Right ventricle myocardium superior (tissue), 1 donor: ENCODE measurements at places on chromosomes 13 and 19.
A peak's percentile ranks its signal among the peaks of the same experiment; 100 is the strongest.

- no peak for DNase-seq
Measured at GRCh38 chr19:55519451-55520311, 17.3 kb downstream of the SBK2 start.

- DNase-seq, result no peak
Measured at GRCh38 chr13:55361141-55361540, 1779.6 kb upstream of the PRR20A start.

GRCh38 chr13:43965459-43965845 is 85.7 kb downstream of the LACC1 start:
- no peak for DNase-seq

DNA sequence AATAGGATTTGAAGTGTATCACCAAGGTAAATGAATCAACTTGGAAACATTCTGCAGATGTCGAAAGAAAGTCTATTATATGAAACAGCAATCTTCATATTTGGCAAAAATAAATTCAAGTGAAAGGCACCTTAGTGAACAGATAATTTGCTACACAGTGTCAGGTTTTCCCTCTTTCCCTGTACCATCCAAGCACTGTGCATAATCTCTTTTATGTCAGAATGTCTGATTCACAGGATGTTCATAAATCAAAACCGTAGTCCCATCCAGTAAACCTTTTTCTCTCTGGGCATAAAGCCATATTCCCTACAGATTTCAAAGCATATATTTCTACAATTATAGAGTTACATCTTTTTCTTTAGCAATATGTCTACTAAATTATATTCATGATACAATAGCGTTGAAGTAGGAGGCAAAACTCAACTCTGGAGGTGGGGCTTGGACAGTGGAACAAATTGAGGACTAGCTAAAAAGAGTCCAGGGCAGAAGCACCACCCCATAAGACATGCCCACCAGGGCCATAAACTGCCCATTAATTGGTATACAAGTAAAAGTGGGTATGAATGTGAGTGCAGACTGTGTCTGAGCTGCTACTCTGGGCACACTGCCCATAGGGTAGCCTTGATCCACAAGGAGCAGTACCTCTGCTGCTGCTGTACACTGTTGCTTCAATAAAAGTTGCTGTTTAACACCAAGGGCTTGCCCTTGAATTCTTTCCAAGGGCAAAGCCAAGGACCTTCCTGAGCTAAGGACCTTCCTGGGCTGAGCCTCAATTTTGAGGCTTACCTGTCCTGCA is 72.1 kb upstream of the MYCBP2 start:
- DNase-seq, result no peak

DNA sequence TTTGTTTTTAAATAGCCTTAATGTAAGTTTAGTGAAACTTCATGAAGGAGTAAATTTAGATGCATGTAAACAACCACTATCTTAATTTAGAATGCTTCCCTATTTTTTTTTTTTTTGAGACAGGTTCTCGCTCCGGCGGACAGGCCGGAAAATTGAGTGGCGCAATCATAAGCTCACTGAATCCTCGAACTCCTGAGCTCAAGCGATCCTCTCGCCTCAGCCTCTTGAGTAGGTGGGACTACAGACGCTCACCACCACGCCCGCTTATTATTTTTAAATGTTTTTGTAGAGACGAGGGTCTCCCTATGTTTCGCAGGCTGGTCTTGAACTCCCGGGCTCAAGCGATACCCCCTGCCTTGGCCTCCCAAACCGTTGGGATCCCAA is 1.6 kb downstream of the TEX30 start:
- no peak for DNase-seq

- DNase-seq, result peak; percentile 96
Measured at GRCh38 chr19:18023622-18024251, 15.8 kb downstream of the ARRDC2 start.

GRCh38 chr13:79904581-79904980 is 423.6 kb downstream of the NDFIP2 start:
- no peak for DNase-seq

DNA sequence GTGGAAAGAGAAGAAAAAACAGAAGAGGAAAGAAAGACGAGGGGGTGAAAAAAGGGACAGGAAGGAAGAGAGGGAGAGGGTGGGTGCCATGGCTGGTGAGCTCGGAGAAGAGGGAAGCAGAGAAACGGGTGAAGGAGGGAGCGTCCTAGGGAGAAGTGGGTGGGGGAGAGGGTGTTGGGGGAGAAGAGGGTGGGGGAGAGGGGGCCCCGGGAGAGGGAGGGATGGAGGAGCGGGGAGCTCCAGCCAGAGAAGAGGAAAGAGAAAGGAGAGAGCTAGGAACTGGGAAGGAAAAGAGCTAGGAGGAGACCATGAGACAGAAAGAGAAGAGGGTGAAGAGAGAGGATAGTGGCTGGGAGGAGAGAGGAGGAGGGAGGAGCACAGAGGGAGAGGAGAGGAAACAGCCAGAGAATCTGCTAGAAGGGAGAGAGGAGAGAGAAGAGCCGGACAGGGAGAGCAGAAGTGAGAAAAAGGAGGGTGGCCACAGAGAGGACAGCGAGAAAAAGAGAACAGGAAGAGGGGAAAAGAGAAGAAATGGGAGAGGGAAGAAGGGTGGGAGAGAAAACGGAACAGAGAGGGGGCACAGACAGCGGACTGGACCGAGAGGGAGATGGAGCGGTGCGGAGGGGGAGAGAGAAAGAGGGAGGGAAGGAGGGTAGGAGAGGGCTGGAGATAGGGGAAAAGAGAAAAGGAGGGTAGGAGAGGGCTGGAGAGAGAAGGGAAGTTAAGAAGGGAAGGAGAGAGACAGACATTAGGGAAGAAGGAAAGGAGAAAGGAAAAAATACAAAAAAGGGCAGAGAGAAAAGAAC is 11.9 kb upstream of the GARIN5A start:
- peak; percentile 39 for DNase-seq

GRCh38 chr13:114144606-114145244 is 12.3 kb upstream of the RASA3 start:
- no peak for DNase-seq

GRCh38 chr13:111001636-111002035 is 86.8 kb upstream of the ANKRD10 start:
- no peak for DNase-seq

- no peak for DNase-seq
Measured at GRCh38 chr13:109307027-109307426, 479.4 kb downstream of the IRS2 start.

- DNase-seq, result no peak
Measured at GRCh38 chr13:72648513-72649065, 78.8 kb downstream of the MZT1 start.

DNA sequence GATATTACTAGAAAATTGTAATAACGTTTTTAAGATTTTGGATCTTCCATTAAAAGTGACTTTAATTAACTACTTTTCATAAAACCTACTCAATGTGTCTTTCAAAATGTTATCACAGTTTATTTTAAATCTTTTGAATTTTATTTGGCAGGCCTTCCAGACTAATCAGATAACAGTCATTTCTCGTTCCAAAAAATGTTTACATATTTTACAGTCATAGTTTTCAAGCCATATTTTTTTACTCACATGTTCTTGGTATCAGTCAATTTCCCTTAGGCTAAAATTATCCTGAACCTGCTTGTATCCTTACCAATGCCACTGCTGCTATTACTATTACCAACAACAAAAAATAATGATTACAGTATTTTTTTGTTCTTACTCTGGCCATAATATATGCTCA is 1783.5 kb downstream of the SLITRK5 start:
- DNase-seq, result no peak

- no peak for DNase-seq
Measured at GRCh38 chr19:53549340-53549739, 11.4 kb downstream of the ZNF331 start.

GRCh38 chr19:2237051-2237868 is 636 bp downstream of the SF3A2 start:
- no peak for DNase-seq

DNA sequence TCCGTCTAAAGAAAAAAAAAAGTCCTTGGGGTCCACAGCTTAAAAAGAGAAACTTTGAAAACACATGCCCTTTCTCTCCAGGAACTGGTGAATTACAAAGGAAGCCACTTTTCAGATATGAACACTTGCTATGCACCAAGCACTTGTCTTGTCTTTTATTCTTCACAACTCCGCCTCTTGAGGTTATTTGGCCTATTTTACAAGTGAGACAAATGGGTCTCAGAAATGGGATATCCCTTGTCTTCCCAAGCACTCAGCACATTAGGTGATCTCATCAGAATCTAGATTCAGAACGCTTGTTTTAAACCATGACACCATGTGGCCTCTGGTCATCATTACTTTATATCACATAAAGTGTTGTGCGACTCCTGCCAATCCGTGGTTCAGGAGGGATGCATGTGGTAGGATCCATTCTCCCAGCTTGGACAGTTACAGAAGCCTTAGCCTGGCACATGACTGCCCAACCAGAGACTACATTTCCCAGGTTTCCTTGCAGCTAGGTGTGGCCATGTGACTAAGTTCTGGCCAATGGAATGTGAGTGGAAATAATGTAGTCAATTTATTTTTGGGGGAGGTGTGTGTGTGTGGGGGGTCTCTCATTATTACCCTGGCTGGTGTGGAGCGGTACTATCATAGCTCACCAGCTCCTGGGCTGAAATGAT is 13.9 kb downstream of the TSKS start:
- no peak for DNase-seq

GRCh38 chr19:58428617-58429016 is 11.3 kb downstream of the ZNF132 start:
- DNase-seq, result no peak

GRCh38 chr19:33134571-33135041 is 2.7 kb downstream of the WDR88 start:
- no peak for DNase-seq

- DNase-seq, result no peak
Measured at GRCh38 chr13:75445717-75446499, 36.1 kb downstream of the TBC1D4 start.

- peak; percentile 98 for DNase-seq
Measured at GRCh38 chr19:40690693-40691420, 406 bp upstream of the NUMBL start.

GRCh38 chr19:1974381-1975161 is 33.6 kb downstream of the CSNK1G2 start:
- DNase-seq, result no peak

GRCh38 chr19:29662604-29663404 is 2.5 kb upstream of the PLEKHF1 start:
- peak; percentile 76 for DNase-seq

GRCh38 chr13:99007414-99007986 is 29.6 kb upstream of the DOCK9 start:
- DNase-seq, result no peak
